ENCODE measurements at places on chromosomes 2 and 18.
A peak's percentile ranks its signal among the peaks of the same experiment; 100 is the strongest.

DNA sequence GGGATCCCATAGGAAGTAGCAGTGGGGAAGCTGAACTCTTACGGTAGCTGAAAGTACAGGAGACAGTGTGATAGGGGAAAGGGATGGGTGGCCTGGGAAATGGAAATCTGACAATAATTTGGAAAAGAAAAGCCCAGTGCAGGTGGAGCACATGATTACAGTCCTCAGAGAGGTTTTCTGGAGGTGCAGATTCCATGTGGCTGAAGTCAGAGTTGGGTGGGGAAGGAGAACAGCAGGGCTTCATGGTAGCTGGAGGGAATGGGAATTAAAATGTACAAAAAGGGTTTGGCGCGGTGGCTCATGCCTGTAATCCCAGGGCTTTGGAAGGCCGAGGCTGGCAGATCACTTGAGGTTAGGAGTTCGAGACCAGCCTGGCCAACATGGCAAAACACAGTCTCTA, 12.2 kb downstream of the HRH4 start:
- no peak overlapping the region for H3K4me3 ChIP-seq
- H3K36me3 ChIP-seq: no peaks in the 10 kb centered on the region
- no peaks in the 10 kb centered on the region for H3K4me1 ChIP-seq
- no peaks in the 10 kb centered on the region for H3K27me3 ChIP-seq
- H3K27ac ChIP-seq: no peak overlapping the region

DNA sequence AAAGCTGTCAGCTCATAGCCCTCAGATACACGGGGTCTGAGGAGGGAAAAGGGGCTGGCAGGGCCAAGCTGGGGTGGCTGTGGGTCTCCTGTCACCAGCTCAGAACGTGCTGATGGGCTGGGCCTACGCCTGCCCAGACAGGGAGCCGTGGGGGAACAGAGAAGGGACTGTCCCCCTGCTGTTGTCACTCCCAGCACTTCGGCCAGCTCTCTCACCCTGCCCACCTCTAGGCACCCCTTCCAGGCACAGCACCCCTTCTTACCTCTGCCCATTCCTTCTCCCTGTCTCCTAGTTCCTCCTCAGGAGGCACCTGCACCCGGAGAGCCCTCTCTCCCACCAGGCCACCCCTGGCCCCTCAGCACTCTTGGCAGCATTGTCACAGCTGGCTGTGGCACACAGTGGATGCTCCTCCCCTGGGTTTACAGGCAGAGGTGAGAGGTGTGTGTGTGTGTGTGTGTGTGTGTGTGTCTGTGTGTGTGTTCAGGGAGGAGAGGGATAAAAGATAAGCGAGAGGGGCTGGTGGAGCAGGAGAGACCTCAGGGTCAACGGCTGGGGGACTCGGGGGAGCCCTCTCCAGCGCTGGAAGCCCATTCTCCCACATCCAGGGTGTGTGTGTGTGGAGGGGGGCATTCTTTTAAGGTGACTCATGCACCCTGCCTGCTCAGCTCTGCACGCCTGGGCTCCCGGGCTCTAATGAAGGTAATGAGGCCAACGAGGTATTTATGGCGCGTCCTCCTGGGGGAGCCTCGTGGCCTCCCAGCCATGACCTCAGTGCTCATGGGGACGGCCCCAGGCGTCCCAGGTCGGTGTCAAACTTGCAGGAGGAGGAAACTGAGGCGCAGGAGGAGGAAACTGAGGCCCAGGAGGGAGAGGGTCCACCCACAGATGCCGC, 66.1 kb upstream of the SMAD7 start:
- no peaks in the 10 kb centered on the region for H3K27me3 ChIP-seq
- no peaks in the 10 kb centered on the region for H3K4me1 ChIP-seq
- no peak overlapping the region for H3K27ac ChIP-seq
- no peak for DNase-seq

DNA sequence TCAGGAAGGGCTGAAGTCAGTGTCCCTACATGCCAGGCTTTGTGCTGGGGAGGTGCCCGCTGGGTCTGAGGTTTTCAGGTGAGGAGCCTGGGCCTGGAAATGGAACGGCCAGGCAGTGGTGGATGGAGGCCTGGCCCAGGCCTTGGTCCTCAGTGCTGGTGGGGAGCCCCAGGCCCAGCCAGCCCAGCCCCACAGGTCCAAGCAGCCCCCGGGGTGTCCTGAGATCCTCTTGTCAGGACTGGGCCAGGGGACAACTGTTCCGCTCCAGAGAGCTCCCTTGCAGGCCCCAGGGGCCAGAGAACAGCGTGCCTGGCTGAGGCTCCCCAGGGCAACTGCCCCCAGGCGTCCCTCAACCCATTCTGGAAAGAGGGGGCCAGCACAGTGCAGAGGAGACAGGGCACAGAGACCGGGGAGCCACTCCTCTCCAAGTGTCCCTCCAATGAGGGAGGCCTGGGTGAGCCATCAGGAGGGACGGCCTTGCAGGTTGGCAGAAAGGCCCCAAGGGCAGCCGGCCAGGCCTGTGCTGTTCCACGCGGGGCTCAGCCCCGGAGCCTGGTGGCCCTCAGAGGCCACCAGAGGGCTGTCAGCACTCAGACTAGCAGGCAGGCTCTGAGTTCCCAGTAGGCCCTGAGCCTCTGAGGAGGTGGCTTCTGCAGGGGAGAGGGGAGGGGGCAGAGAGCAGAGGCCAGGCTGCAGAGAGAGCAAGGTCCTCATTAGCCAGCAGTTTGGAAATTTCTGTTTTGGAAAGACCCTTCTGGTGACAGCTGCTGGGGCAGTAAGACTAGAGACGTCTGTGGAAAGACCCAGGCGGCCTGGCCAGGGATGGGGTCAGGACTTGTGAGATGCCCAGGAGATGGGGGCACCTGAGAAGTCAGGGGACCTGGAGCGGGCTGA, 29.4 kb upstream of the SNED1 start:
- no peaks in the 10 kb centered on the region for H3K36me3 ChIP-seq
- H3K4me3 ChIP-seq: no peak overlapping the region
- DNase-seq: no peak
- H3K27ac ChIP-seq: no peak overlapping the region

- H3K36me3 ChIP-seq: no peaks in the 10 kb centered on the region
- H3K27ac ChIP-seq: no peak overlapping the region
- no peak for DNase-seq
- no peaks in the 10 kb centered on the region for H3K4me1 ChIP-seq
- no peak overlapping the region for H3K4me3 ChIP-seq
These were observed 206.4 kb upstream of the SLC39A10 start for GRCh38 chr2:195450552-195451113.

- DNase-seq: peak; percentile 77
- peak overlapping the region; percentile 100 for H3K27ac ChIP-seq
- H3K4me1 ChIP-seq: peaks cover 45% of the 10 kb centered on the region
- peak overlapping the region; percentile 88 for H3K4me3 ChIP-seq
These were observed 21.6 kb upstream of the SPATA3 start for GRCh38 chr2:230974096-230974913.

DNA sequence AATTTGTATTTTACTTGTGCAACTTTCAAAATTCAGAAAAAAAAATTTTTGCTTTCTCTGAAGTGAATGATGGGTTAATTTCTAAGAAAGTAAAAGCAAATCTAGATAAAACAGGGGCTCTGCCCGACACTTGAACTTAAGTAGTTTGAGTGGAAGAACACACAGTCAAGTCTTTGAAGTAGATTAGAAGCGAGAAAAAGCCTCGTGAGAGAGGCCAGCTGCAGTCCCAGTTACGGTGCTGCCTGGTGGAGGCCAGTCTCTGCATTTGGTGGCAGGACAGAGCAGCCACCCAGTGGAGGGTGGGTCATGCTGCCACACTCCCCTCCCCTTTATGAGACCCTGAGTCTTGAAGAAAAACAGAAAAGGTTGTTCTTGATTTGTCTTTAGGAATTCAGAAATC, 81.8 kb downstream of the INPP5D start:
- no peak for DNase-seq
- H3K27ac ChIP-seq: peak overlapping the region; percentile 84
- H3K4me1 ChIP-seq: peaks cover 46% of the 10 kb centered on the region

- no peak overlapping the region for H3K27ac ChIP-seq
- DNase-seq: no peak
- H3K27me3 ChIP-seq: peaks cover 20% of the 10 kb centered on the region
- H3K4me1 ChIP-seq: no peaks in the 10 kb centered on the region
These were observed 20.3 kb upstream of the MARCO start for GRCh38 chr2:118921646-118922045.

DNA sequence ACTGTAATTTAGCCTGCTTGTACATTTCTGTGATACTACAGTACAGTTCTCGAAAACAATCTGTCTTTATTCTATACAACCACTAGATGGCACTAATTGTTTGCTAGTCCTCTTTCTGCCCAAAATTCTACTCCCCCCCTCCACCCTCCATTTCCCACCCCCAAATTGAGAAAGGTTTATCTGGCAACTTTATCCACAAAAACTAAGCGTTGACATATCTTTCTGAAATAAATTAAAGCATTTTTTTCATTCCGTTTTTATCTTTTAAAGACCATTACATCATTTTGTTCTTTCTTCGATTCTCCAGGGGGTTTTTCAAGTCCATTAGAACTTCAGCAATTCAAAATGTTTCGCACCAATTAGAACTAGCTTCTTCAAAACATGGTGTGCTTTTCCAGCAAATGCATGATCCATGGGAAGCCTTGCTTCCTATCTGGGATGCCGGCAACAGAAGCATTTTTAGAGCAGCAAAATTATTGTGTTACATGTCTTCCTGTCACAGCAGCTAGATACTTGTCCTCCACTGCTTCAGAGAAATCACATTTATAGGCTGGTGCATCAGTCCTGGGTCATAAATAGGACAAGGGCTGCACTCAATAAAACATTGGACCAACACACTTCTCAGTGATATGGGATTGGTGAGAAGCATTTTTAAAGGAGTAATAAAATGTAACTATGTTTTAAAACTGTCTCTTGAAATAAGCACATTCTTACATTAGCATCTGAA, 241.3 kb downstream of the PAX3 start:
- H3K4me1 ChIP-seq: no peaks in the 10 kb centered on the region
- no peak overlapping the region for H3K4me3 ChIP-seq
- no peak overlapping the region for H3K27ac ChIP-seq
- no peak for DNase-seq

- no peak overlapping the region for H3K4me3 ChIP-seq
- no peaks in the 10 kb centered on the region for H3K36me3 ChIP-seq
- H3K27ac ChIP-seq: no peak overlapping the region
- DNase-seq: no peak
- H3K27me3 ChIP-seq: no peaks in the 10 kb centered on the region
These were observed 80.5 kb downstream of the EHBP1 start for GRCh38 chr2:62785810-62786597.

- H3K4me3 ChIP-seq: no peak overlapping the region
- DNase-seq: no peak
These were observed 30.5 kb upstream of the EHBP1 start for GRCh38 chr2:62675062-62675461.

DNA sequence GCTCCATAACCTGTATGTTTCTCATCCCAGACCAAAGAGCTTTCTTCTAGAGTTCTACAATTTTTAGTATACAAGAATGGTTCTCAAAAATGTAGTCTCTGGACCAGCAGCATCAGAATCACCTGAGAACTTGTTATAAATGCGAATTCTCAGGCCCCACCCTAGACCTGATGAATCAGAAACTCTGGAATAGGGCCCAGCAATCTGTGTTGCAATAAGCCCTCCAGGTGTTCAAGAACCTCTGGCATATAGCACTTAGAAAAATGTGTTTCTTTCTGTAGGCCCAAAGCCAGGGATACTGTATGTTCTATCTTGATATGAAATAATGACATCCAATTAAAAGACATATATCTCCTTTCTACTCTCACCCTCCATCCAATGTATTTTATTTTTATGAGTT, 10.4 kb downstream of the PAIP2B start:
- no peaks in the 10 kb centered on the region for H3K4me1 ChIP-seq
- H3K27ac ChIP-seq: no peak overlapping the region
- no peaks in the 10 kb centered on the region for H3K36me3 ChIP-seq
- no peak overlapping the region for H3K4me3 ChIP-seq
- no peaks in the 10 kb centered on the region for H3K27me3 ChIP-seq
- DNase-seq: no peak

DNA sequence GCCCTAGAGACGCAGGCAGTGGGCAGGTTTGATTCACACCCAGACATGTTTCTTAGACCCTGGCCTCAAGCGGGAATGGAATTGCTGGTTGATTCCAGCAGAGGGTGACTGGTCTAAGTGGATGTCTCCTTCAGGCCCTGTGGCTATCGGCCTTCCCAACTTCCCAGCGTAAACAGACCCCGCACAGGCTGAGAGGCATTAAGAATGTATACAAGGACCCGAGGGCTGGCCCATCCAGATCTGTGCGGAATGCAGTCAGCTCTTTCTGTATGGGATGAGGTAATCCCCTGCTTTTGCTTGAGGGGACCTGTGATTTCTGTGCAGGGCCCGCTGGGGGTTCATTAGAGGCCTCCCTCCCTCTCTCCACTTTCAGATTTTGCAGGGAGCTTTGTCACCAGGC, 6.5 kb downstream of the ACKR3 start:
- no peak overlapping the region for H3K27ac ChIP-seq
- no peak for DNase-seq

- no peaks in the 10 kb centered on the region for H3K36me3 ChIP-seq
- peaks cover 4% of the 10 kb centered on the region for H3K4me1 ChIP-seq
- DNase-seq: no peak
- no peak overlapping the region for H3K4me3 ChIP-seq
These were observed 106.7 kb downstream of the DTNB start for GRCh38 chr2:25566694-25567093.

DNA sequence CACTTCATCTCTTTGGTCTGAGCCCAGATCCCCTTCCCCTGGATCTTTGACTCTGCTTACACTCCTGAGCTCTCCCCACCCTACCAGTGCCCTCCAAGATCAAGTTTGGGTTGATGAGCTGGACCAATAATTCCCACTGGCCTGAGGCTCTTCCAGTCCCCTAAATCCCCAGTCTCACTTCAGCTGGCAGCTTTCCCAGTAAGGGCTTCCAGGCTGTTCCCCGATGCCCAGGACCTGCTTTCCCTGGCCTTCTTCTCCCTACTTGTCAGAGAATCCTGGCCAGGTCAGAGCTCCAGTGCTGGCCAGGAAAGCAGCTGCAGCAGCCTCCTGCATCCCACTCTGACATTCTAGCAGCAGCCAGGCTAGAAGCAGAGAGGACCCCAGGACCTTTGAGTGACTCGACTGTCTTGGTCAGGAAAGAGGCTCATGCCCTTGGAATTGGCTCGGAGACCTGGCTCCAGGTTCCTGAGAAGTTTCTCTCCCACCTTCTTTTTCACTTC, 3.5 kb downstream of the WNT6 start:
- peaks cover 3% of the 10 kb centered on the region for H3K36me3 ChIP-seq
- H3K4me3 ChIP-seq: no peak overlapping the region
- no peak overlapping the region for H3K27ac ChIP-seq
- H3K27me3 ChIP-seq: peaks cover 98% of the 10 kb centered on the region
- H3K4me1 ChIP-seq: peaks cover 15% of the 10 kb centered on the region

DNA sequence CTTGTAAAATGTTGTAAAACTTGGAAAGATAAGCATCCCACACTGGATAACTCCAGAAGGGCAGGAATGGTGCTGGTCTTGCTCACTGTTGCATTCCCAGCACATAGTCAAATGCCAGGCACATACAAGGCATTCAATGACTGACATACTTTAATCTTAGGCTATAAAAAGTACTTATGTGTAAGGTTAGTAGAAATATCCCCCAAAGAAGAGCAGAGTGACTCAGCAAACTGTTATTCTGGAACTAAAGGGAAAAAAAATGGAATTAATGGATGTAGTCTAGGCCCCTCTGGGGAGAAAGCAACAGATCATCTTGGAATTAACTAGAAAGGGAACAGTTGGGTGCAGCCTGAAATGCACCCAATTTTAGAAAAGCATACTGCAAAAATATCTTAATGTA, 9.0 kb downstream of the ZBTB14 start:
- H3K27ac ChIP-seq: no peak overlapping the region
- H3K4me3 ChIP-seq: no peak overlapping the region
- DNase-seq: no peak
- H3K27me3 ChIP-seq: no peaks in the 10 kb centered on the region

GRCh38 chr18:2797951-2798350, 48.9 kb upstream of the EMILIN2 start:
- H3K36me3 ChIP-seq: peaks cover 79% of the 10 kb centered on the region
- H3K4me1 ChIP-seq: peaks cover 7% of the 10 kb centered on the region
- H3K27me3 ChIP-seq: no peaks in the 10 kb centered on the region
- DNase-seq: no peak
- no peak overlapping the region for H3K27ac ChIP-seq
- no peak overlapping the region for H3K4me3 ChIP-seq
